ENCODE measurements at places on chromosomes 12 and 14.

DNA sequence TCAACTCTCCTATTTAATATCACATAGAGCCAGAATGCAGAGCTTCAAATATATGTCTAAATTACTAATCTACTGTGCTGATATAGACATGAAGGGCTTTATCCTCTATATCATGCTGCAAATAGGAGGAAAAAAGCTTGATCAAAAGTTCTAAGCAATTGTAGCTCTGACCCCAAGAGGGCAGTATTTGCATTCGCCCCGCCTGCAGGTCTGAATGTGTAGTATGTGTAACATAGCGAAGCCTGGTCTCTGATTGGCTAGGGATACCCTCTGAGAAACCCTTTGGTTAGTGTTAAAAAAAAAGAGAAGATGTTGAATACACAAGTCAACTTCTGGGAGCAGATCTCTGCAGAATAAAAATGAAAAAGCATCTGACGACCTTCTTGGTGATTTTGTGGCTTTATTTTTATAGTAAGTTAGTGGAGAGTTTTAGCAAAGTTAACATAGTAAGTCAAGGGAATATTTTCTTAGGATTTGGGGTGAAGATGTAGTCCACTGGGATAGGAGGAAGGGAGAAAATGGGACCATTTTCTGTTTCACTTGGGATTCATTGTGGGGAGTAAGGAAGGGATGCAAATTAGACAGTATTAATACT lies 151.6 kb upstream of the OR4E1 start:
- no peak for DNase-seq

DNA sequence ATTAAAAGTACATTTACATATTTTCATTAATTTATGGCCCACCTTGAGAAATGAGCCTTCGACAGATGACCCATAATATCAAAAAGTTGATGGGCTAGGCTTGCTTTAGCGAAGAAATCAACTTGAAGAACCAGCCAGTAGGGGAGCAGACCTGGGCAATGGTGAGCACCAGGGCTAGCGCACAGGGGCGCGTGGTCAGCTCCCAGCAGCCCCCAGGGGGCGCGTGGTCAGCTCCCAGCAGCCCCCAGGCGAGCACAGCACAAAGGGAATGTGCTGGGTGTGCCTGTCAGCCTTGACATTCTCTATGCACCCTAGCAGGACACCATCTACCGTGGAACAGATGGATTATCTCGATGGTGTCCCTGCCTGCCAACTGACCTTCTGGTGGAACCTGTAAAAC lies 15.3 kb upstream of the SOX5 start:
- DNase-seq: no peak

DNA sequence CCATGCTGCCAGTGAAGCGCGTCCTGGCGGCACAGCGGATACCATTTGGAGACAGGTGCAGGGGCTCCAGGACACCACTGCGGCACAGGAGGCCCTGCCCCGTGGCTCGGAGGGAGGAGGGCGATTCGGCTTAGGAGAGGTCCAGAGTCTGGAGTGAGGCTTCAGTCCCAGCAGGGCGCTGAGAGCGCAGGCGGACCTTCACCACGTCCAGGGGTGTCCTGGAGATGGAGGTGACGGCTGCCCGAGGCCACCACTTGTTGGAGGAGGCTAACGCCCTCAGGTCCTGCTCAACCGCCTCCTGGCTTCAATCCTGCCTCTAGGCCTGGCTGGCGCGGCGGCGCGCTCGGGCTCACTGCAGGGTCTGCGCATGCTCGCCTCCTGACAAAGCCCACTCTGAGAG lies 45.7 kb downstream of the EIF2S3B start:
- no peak for DNase-seq

DNA sequence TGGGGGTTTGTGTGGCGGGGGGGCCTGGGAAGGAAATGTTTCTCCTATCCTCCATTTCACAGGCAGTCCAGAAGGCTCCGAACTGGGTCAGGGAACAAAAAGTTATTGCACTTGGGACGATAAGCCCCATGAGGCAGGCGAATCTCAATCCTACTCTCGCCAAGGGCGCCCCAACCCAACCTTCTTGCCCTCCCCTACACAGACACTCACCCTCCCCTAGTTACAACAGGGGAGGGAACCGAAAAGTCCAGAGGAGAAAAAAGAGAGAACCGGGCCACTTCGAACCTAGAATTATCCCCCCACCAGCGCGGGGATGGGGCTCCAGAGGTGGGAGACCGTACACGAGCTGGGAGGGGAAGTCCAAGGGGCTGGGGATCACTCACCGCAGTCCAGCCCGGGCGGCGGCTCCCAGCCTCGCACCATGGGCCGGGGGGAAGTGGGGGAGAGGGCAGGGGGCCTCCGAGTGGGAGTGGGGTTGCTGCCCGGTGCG lies 357 bp downstream of the HOMEZ start:
- no peak for DNase-seq

DNA sequence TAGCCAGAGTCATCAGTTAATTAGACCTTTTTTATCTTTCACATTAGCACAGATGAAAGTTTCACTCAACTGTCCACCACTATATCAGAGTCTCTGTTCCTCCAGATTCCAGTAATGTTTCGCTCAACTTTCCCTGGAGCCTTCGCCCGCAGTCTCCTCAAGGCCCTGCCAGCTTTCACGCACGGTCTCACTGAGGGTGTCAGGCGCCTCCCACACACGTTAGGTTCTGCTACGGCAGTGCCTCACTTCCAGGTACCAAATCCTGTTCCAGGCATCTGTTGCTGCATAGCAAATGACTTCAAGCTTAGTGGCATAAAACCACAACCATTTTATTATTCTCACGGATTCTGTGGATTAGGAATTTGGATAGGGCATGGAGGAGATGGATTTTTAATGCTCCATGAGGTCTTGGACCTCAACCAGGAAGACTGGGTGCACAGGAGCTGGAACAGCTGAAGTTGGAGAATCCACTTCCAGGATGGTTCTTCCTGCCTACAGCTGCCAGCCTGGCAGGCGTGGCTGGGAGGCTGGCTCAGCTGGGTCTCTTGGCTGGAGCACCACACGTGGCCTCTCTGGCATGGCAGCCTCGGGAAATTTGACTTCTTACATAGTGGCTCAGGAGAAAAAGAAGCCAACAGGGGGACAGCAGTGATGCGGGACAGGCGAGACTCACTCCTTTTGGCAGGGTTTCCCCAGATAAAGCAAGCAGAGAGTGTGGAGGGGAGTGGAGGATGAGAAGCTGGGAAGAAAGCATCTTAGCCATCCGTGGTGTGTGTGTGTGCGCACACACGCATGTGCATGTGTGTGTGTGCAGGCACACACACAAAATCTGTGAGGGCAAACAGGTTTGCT lies 21.3 kb upstream of the BCDIN3D start:
- DNase-seq: peak; percentile 77

- peak; percentile 86 for DNase-seq
These were observed 86.4 kb downstream of the EML1 start for GRCh38 chr14:99879401-99880295.

DNA sequence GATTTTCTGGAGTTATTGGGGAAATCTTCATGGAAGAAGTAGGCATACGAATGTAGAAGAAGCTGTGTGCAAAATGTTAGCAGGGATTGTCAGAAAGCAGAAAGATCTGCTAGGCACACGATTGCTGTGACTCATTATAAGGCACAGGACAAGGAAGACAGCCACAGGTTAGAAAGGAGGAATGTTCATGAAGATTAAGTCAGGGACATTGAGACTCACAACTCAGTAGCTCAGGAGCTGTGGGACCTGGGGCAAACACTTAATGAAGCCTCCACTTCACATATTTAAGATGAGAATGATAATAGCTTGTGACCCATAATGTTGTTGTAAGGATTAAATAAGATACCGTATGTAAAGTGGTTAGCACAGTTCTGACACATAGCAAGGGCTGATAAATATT lies 26.6 kb upstream of the RTRAF start:
- DNase-seq: no peak
